ENCODE measurements at places on chromosomes 1 and 21. TPM values are rescaled to one million over a fixed set of nuclear protein-coding genes. Genes with fewer than 3 reads are reported as not detected.

Gene HSD3B1
- not detected for polyA plus RNA-seq

Gene NTRK1
- polyA plus RNA-seq, result not detected

Gene CDC42
- 294 TPM for polyA plus RNA-seq

DNA sequence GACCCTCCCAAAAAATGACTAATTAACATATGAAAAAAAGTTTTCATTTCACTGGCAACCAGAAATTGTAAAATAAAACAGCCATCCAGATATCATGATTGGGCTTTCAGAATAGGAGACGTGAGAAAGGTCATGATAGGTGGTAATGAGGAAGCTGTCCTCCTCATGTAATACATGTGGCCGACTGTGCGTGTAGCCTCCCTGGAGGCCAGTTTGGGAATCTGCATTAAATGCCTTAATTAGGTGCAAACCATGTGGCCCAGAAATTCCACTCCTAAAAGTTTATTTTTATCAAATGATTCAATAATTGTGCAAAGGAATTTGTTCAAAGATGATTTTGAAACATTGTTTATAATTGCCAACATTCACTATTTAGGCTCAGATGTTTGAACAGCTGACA is 127.6 kb upstream of the C1orf105 start:
- no peak for DNase-seq

GRCh38 chr1:194300776-194301175 is 1114.4 kb upstream of the B3GALT2 start:
- DNase-seq, result no peak

DNA sequence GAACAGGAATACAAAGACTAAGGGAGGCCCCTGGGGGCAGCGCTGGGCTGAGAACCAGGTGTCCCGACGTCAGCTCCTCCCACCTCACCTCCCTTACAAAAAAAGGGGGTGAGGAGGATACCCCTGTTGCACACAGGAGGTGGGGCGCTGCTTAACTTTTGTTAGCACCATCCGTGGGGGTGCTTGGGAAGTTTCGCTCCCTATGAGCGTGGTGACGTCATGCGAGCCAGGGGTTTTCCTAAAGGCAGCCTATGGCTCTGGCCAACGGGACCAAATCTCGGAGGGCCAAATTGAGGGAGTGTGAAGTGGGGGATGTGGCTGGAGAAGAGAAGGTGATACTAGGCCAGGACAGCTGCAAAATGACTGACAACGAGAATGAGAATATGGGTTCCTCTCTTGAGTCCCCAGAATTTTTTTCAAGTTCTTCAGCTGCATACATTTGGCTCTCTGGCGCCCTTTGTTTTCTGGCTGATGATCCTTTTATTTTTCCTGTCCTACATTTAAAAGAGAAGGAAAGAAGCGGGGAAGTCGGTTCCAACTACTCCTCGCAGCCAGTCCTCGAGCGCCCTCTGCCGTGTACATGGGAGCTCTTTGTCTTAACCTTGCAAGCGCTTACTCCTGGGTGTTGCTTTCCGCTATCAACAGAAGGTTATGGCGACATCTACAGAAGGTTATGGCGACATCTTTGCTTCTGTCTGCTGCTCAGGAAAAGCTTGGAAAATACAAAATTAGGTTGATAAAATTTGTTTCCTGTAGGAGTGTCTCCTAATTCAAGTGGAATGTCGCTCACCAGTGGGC is 48.0 kb upstream of the ZC3H11B start:
- DNase-seq, result no peak

DNA sequence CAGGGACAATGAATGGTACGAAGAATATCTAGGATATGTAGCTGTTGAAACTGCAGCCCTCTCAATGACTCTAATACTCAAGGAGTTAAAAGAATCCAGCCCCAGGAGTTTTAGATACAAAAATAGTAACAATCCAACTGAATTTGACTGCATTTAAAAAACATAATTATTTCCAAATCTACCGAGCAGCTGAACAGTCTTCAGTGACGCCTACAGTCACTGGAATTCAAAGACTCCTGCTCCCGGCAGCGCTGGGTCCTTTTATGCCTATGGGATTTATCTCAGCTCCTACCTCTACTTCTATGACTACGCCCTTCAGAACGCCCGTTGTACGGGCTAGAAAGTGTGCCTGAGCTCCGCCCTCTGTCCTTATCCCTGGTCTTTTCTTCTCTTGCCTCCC is 55.7 kb downstream of the WARS2 start:
- DNase-seq, result no peak

DNA sequence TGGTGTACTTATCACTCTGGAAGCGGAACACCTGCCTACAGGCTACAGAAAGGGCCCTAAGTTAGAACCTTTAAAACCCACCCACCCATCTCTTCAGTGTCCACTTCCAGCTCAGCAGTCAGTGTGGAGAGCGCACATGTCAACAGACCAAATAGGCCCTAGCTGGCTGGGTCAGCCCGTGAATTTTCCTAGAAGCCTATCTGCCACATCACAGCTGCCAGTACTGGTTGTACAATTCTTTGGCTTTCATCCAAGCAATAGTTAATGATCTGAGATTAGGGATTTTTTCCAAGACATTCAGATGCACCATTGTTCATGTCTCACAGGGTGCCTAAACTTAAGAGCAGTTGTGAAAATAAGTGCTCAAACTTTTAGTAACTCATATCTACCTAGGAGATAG is 197.1 kb downstream of the KCNK2 start:
- DNase-seq, result no peak

- DNase-seq, result no peak
These were observed 196.5 kb downstream of the TPR start for GRCh38 chr1:186178426-186179043.

GRCh38 chr1:212256369-212256768 is 28.8 kb upstream of the PPP2R5A start:
- peak; percentile 65 for DNase-seq

- DNase-seq, result no peak
These were observed 100.3 kb upstream of the DPYD start for GRCh38 chr1:98021126-98021525.

DNA sequence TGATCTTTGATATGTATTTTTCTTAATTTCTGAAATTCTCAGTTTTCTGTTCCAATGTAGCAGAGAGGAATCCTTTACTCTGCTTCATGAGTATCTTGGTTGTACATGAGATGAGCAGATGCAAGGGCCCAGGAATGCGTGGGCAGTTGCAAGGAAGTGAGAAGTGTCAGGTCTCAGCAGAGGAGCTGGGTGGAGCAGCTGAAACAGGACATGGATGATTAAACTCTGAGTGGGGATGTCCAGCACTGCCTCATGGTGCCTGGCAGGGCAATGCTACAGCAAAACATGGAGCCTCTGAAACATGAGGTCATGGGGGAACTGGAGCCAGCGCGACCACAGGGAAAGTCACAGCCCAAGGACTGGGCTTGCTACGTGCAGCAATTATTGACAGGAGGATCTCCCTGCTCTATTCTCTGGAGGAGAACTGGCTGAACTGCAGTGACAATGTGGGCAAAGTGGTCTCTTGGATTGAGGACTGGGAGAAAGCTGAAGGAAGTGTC is 48.4 kb downstream of the COLGALT2 start:
- no peak for DNase-seq

DNA sequence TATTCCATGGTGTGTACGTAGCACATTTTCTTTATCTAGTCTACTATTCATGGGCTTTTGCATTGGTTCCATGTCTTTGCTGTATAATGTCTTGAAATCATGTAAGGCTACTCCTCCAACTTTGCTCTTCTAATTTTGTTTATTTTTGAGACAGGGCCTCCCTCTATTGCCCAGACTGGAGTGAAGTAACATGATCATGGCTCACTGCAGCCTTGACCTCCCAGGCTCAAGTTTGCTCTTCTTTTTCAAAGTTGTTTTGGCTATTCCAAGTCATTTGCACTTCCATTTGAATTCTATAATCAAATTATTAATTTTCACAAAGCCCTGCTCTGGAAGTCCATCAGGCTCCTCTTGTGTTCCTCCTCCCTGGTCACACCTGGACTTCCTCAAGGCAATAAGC is 90.2 kb upstream of the SGIP1 start:
- no peak for DNase-seq

DNA sequence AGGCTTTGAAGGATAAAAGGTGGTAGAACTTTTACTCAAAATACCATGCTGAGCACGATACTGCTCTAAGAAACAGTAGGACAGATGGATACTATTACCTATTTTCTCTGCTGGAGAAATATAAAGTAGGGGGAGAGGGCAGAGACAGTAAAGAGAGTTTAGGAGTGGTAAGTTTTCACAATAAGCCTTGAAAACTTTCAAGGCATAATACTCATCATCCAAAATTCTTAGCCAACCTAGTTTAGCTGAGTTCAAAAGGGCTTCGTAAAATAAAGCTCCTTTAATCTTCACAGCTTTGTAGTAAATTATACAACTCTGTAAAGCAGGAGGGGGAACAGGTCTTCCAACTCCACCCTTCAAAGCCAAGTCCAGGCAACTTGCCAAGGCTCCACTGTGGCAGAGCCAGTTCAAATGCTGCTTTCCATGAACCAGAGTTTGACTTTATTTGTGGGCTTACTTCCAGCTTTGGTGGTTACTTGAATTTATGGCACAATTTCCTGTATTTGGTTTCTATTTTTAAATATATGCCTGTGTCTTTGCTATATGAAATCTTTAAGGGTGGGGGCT is 15.5 kb downstream of the TEX38 start:
- DNase-seq, result no peak

GRCh38 chr1:53390261-53390660 is 62.4 kb upstream of the LRP8 start:
- DNase-seq, result no peak

All from CD8-positive, alpha-beta memory T cell (primary cell).